ENCODE measurements at places on chromosomes 4 and X.
A peak's percentile ranks its signal among the peaks of the same experiment; 100 is the strongest.

DNA sequence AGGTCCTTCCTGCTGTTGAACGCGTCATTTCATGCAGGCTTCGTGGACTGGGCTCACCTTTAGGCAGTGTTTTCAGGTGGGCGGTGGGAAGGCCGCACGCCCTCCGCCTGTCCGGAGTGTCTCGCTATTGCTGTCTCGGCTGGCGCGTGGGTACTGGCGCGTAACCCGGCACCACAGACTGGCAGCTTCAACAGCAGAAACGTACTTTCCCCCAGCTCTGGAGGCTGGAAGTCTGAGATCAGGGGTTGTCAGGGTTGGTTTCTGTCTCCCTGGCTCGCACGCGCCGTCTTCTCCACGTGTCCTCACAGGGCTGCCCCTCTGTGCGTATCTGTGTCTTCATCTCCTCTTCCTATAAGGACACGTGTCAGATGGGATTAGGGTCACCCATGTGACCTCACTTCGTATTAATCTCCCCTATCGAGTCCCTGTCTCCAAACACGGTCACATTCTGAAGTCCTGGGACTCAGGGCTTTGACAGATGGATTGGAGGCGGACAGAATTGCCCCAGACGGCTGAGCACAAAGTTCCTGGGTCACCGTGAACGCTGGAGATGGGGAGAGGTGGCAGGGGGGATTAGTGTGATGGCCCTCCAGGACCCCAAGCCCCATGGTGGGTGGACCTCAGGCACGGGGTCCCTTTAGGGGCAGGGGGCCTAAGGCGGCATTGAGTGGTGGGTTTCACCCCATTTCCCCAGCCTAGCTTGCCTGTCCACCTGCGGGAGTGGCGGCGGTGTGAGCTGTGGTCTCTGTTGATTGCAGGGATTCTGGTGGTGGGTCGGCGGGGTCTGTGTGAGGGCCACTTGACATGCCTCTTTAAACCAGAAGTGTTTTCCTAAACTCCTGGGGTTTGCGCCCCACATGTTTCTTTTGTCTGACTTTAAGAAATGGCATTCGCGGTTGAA is 83.4 kb upstream of the LRPAP1 start:
- no peak for DNase-seq

DNA sequence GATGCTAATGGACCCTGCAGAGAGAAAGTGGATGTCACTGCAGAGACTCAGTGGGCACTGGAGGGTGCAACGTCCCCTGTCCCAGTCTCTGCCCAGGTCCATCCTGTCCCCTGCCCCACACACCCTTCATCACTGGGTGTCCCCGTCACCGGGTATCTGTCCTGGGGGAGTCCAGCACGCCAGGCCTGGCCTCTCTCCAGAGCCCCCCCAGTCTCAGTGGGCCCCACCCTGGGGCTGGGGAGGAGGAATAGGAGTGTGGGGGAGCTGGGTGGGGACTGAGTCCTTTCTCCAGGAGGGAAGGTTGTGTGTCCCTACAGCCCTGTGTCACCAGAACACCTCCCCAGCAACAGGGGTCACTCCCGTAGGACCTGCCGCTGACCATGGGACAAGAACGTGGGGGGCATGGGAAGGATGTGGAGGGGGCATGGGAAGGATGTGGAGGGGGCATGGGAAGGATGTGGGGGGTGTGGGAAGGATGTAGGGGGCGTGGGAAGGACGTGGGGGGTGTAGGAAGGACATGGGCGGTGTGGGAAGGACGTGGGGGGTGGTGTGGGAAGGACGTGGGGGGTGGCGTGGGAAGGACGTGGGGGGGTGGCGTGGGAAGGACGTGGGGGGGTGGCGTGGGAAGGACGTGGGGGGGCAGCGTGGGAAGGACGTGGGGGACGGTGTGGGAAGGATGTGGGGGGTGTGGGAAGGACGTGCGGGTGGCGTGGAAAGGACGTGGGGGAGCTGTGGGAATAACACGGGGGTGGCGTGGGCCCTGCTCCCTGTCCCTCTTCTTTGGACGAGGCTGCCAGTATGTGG is 21.0 kb upstream of the SPON2 start:
- no peak for DNase-seq

DNA sequence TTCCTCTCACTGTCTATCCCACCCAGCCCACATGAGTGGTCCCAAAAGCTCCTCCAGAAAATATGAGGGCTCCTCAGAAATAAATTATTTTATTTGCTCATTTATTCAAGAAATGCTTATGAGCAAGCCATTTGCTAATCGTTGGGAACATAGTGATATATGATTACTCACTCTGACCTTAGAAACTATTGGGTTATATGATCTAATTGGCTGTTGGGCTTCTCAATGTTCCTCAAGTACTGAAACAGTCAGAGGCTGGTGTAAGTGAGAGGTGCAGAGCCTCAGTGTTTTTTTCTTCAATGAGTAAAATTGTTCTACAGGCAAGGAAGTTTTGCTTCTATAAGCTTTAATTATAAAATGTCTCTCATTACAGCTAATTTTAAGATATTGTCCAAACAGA is 893.8 kb upstream of the INTU start:
- DNase-seq = no peak

DNA sequence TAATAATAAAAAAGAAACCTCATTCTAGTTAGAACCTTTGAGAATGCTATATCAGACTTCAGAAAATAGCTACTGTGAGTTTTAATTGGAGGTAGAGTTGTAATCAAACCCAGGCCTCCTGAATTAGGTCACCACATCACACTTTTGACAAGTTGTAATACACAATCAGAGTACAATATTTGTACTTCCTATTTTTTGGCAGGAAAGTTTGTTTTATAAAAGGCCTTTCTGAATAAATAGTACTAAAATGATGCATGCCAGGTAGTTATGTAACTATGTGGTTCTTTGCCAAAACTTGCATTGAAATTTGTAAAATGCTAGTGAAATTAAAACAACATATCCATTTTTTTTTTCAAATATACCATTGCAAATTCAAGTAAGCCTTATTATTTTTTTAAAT is 26.8 kb downstream of the ADH7 start:
- no peak for DNase-seq

DNA sequence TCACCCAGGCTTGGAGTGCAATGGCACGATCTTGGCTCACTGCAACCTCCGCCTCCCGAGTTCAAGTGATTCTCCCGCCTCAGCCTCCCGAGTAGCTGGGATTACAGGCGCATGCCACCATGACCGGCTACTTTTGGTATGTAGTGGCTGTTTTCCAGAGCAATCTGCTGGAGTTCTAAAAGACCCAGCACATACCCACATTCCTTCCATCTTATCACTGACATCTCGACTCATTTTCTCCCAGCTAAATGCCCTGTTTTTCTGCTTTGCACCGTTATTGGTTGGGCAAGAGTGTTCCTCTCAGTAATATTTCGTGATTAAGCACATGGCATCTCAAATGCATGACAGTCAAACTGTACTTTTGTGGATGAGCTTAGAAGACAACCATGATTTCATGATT is 53.7 kb downstream of the PRKX start:
- DNase-seq = no peak

DNA sequence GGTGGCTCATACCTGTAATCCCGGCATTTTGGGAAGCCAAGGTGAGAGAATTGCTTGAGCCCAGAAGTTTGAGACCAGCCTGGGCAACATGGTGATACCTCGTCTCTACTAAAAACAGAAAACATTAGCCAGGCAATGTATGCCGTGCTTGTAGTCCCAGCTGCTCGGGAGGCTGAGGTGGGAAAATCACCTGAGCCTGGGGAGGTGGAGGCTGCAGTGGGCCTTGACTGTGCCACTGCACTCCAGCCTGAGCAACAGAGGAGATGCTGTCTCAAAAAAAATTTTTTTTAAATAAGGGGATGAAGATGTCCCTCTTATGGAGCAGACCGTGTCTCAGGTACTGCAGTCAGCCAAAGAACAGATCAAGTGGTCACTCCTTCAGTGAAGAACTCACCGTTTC is 13.5 kb downstream of the CTAG1B start:
- no peak for DNase-seq

DNA sequence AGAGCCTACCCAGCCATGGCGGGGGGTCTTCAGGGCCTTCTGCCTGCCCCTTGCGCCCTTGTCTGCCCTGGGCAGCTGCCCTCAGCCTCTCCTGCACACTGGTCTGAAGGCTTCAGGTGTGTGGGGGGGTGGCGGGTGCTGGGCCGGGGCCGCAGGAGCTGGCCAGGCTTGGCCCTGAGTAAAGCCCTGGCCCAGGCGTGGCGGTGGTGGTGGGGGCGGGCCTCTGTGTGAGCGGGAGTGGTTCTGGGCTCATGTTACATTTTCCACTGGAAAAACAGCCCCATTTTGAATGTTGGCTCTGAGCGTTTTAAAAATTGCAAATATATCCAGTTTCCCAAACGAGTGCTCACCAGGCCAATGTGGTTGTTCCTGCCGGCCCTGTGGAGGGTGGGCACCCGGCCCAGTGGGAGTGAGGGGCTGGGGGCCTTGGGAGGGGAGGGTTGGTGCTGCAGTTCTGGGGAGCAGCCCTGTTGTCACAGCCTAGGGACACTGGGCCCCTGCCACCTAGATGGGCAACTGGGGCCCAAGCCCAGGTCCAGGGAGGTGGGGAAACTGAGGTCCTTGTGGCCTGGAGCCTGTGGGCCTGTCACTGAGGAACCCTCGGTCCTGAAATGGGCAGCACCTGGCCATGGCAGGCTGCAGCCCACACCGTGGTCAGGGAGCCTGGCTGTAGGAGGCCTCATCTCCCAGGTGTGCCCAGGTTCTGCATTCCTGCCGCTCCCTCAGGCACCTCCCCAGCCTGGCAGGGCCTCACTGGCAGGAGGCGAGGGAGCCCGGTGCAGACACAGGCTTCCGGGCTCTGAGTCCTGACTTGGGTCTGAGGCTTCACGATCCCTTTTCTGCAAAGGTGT is 28.3 kb downstream of the FGFRL1 start:
- DNase-seq = no peak

DNA sequence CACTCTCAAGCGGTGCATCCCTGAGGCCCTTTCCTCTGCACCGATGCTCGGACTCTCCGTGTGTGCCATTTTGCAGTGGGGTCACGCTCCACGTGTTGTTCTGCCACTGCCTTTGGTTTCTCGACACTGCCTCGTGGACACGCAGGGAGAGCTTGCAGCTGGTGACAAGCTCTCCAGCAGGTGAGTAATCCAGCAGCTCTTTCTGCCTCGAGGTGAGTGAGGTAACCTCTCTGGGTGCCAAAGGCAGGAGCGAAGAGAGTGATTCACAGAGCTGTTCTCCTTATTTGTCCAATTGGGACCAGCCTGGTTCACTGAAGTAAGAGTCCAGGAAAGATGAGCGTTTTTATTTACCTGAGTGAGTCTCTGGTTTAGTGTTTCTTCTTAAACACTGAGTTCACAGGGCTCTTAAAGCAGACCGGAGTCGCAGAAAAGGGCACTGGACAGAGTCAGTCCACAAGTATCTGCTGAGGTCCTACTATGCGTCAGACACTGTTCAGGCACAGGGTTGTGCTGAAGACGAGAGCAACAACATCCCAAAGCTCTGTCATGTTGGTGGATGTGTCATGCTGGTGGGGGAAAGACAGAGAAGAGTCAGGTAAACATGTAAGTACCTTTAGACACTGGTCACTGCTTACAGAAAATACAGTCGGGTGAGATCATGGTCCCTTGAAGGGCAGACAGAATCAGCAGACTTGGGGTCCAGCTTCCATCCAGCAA is 61.8 kb downstream of the FHDC1 start:
- DNase-seq = no peak

DNA sequence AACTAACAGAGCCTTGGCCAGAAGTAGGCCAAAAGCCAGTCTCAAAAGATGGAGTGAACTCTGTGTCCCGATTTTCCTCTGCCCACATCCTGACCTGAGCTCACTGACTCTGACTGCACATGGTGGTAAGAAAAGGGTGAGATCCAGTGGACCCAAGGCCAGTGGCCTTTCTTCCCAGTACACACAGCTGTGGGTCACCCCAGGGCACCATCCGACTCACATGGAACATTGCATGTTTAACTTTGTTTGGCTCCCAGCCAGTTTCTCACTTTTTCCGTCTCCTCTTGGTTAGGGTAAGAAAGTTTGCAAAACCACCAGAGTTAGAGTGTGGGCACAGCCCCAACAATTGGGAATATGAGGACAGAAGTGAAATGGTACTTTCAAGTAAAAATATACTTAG is 69.8 kb downstream of the GAB1 start:
- DNase-seq = no peak

DNA sequence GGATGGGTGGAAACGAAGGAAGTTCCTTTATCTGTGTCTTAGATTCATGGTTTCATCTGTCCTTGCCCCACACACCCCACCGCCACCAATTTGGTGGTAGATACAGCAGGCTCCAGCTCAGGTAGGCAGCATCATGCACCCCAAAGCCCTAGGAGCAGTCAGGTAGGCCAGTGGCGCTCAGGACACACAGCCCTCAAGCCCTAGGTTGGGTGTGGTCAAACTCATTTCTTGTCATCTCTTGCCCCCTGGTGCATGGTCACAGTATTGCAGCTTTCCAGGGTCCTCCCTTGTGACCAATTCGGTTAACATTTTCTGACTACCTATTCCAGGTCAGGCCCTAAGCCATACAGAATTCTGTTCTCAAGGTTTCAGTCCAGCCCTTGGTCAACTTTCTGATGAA is 14.5 kb upstream of the PRRG3 start:
- DNase-seq = no peak

DNA sequence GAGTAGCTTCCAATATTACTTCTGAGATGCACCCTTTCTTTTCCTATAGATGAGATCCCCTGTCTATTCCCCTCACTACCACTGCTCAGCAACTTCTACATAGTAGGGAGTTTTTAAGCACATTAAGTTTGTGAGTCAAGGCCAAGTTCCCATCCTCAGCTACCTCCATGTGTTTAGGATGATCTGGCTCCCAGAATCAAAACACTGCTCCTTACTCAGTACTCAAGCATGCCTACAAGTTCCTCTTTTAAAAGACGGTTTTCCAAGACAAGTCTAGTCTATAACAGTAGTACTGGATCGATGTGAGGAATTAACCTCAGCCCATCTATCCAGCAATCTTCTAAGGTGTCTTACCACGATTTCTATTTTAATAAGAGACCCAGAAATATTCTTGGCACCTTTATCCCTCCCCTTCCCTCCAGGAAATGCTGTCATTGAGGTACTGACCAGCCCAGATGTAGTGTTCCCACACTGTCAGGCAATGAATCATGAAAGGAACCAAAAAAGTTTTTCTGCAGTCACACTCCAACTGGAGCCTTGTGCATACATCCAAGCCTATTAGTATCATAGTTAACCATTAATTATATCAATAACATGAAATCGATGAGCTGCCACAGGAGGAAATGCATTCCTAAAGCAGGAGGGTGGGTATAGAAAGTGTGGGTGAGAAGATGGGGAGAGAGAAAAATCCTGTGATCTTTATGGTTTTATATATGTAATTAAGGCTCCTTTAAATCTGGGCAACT is 29.6 kb downstream of the AREG start:
- DNase-seq = no peak

GRCh38 chr4:13917015-13917414 is 289.5 kb upstream of the BOD1L1 start:
- peak; percentile 52 for DNase-seq

Data from AG09309 (cell line).